Kidney tubule cell (primary cell): ENCODE measurements at places on chromosomes 2 and 18.

DNA sequence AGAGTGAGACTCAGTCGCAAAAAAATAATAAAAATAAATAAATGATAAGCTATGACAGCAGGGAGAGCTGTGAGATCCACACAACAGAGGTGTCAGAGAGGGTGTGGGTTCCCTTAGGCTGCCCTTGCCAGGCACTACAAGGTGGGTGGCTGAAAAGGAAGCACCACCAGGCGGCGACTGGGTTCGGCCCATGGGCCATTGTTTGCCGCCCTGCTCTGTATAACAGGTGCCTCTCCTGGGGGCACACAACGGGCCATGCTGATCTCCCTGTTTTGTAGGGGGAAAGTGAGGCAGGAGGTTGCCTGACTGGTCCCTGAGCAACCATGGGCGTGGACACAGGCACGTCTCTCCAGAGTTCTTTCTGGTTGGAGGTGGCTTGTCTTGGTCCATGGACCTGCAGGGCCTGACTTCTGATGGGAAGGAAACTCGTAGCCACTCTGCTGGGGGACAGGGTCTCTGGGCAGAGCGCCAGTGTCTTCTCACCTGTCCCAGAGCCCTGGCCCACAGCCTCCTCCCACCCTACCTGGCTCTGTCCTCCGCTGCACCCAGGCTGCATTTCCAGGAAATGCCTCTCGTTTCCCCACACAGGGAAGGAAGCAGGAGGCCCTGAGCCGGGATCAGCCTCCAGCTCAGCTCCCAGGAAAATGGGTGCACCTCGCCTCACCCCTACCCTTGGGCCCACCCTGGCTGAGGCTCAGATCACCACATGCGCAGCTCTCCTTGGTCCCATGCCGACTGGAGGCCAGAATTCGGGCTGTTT, 109.6 kb upstream of the ODC1 start:
- DNase-seq = no peak

DNA sequence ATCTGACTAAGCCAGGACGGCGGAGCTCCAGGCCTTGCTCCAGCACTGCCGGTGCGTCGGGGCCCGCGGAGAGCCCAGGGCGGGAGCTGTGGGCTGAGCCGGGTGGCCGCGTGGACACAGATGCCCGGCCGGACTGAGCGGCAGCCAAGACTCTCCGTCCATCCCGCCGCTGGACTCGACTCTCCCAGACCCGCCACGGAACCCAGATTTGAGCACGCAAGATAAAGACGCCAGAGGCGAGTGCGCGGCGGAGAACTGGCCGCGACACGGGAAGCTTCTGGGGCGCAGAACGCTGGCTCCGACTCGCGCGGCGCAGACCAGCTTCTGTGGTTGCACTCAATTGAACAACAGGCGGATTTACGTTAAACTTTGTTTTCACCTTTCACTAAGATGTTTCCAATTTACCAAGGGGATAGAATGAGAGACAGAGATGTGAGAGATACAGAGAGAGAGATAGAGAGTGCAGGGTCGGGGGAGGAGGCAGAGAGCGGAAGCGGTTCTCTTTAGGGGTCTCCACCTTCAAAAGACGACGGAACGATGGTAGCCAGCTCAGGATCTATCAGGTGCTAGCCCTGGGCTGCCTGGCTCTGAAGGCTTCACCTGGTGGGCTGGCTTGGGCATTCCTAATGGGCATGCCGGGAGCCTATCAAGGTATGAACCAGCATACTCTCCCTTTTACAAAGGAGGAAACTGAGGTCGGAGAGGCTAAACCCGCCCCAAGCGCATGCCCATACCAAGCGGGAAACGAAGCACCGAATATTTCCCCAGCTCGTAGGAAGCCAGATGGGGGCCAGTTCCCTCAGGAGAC, 10.4 kb upstream of the EN1 start:
- DNase-seq = no peak

- DNase-seq = no peak
Measured at GRCh38 chr2:86087936-86088850, 17.5 kb downstream of the POLR1A start.

DNA sequence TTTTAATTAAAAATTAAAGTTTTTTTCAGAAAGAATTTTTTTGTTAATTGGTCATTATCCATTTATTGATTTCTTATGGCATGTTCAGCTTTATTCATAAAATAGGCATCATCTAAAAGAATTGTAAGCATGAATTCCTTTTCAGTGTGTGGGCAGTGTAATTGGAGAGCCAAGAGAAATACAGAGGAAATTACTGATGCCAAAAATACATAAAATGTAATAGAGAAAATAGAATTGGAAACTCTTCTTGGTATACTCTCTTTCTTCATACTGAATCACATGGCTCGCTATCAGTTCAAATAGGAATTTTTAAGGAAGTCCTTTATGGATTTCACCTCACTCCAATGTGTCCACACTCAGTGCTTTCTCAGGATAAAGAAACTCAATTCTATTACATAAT, 663.6 kb upstream of the NRXN1 start:
- no peak for DNase-seq

GRCh38 chr2:75076088-75076487, 117.6 kb downstream of the POLE4 start:
- no peak for DNase-seq

DNA sequence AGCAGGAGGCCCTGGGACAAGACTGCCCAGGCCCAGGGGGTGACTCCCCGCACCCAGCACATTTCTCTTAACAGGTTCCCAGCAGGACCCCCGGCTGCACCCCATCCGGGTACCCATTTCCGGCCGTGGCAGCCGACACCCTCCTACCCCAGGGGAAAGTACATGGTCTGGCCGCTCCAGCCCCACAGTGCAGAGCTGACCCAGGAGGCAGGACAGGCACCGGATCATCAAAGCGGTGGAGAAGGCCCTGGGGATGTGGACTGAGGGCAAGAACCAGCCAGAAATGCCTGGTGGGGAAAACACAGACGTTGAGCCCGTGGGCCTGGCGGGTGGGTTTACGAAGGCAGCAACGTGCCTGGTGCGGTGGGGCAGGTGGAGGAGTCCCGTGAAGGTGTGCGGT, 79.5 kb upstream of the GPC1 start:
- DNase-seq = no peak

GRCh38 chr2:225771701-225772100, 372.2 kb downstream of the NYAP2 start:
- peak; percentile 44 for DNase-seq

DNA sequence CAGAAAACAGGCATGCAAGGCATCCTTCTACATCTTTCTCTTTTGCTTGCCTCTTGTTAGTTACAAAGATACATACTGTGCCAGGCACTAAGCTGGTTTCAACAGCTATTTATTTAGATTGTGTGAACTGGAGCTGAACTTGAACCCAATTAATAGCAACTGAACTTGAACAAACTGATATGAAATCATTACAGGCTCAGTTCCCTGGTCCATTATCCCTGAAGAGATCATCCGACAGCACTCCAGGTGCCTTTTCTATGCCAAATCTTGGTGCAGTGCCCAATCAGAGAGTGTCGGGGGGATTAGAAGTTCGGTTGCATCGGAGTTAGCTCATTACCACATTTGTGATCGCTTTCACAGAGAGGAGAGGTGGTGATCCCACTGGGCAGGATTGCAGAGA, 477.6 kb downstream of the PARD3B start:
- DNase-seq = no peak

- peak; percentile 8 for DNase-seq
Measured at GRCh38 chr2:60735496-60736250, 20.4 kb upstream of the PAPOLG start.

DNA sequence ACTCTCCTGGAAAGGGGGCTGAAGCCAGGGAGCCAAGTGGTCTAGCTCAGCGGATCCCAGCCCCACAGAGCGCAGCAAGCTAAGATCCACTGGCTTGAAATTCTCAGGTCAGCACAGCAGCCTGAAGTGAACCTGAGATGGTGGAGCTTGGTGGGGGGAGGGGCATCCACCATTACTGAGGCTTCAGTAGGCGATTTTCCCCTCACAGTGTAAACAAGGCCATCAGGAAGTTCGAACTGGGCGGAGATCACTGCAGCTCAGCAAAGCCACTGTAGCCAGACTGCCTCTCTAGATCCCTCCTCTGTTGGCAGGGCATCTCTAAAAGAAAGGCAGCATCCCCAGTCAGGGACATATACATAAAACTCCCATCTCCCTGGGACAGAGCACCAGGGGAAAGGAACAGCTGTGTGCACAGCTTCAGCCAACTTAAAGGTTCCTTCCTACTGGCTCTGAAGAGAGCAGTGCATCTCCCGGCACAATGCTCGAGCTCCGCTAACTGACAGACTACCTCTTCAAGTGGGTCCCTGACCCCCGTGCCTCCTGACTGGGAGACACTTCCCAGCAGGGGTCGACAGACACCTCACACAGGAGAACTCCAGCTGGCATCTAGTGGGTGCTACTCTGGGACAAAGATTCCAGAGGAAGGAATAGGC, 282.3 kb upstream of the EPC2 start:
- DNase-seq = no peak

DNA sequence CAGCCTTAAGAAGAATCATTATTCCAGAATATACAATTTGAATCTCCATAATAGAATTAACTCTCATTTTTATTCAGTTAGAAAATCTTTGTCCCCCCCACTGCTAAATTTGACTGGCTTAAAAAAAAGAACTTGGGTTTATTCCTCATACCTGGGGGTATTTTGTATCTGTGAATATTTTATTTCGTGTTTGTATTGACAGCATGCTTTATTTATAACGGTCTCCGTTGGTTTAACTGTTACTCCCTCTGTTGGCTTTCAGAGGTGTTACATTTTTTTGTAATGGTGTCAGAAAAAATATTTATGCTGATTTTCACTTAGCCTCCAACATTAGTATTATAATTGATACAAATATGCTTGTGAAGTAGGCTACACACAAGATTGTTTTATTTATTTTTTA, 109.1 kb downstream of the HAUS1 start:
- DNase-seq = no peak

- peak; percentile 43 for DNase-seq
Measured at GRCh38 chr2:105187531-105187930, 54.0 kb upstream of the GPR45 start.

DNA sequence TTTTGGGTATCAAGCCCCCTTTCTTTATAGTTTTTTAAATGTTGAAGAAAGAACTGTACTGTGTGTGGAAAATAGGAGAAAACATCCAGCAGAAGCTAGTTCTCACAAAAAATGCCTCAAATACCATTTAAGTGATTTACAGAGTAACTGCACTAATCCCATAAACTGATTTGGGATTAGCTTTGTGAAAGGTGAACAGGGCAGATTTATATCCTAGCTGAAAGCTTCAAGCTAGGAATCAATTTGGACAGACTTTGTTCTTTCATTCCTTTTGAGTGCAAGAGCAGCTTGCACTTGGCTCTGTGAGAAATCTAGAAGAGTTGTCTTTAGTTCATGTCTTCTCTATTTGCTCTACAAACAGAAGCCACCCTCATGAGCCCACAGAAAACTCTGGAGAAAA, 183.9 kb upstream of the VRK2 start:
- DNase-seq = no peak

- DNase-seq = peak; percentile 62
Measured at GRCh38 chr18:8480506-8481328, 128.5 kb upstream of the RAB12 start.

DNA sequence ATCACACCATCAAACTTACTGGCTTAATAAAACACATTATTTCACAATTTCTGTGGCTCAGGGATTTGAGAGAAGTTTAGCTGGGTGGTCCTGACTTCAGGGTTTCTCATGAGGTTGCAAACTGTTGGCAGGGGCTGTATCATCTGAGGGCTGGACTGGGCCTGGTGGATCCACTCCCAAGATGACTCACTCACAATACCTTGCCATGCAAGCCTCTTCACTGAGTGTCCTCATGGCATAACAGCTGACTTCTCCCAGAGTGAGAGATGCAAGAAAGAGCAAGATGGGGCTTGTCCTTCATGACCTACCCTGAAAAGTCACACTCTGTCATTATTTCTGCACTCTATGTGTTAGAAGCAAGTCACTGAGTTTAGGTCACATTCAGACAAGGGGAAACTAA, 73.8 kb downstream of the AQP4 start:
- DNase-seq = peak; percentile 28

DNA sequence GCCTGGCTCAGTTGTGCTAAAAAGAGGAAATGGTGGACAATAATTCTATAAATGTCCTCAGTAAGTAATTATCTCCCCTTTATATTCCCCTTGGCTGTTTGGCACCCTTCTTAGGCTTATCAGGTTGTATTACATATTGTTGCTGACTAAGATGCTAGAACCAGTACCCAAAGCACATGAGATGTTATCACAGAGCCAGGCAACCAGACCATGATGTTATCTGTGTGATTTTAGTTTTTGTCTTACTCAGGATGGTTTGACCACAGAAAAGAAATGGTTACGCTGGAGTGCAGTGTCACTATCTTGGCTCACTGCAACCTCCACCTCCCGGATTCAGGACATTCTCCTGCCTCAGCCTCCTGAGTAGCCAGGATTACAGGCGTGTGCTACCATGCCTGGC, 15.2 kb downstream of the R3HDM1 start:
- no peak for DNase-seq

- DNase-seq = no peak
Measured at GRCh38 chr2:110973262-110973661, 147.5 kb upstream of the BCL2L11 start.

GRCh38 chr2:141878016-141878415, 252.8 kb downstream of the LRP1B start:
- no peak for DNase-seq

- no peak for DNase-seq
Measured at GRCh38 chr18:62245699-62246098, 58.6 kb downstream of the RELCH start.

- no peak for DNase-seq
Measured at GRCh38 chr18:13220361-13220991, 1.9 kb downstream of the LDLRAD4 start.

DNA sequence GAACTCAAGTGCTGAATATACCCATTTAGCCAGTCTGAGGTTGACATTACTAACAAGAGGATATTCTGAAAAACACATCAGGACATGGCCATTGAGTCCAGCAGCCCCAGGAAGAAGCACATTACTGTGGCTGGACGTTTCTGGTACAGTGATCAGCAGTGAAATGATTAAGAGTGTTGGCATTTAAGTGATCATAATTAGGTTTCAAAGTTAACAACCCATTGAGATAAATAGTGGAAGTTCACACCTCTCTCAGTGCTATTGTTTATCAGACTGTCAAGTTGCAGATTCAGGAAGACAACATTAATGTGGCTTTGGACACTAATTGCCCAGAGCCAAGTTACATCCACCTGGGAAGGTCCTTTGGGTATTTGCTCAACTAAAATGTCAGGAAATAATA, 139.5 kb upstream of the GAREM1 start:
- peak; percentile 74 for DNase-seq
